GM12891 (cell line): ENCODE measurements at places on chromosomes 16 and 17.
A peak's percentile ranks its signal among the peaks of the same experiment; 100 is the strongest.

DNA sequence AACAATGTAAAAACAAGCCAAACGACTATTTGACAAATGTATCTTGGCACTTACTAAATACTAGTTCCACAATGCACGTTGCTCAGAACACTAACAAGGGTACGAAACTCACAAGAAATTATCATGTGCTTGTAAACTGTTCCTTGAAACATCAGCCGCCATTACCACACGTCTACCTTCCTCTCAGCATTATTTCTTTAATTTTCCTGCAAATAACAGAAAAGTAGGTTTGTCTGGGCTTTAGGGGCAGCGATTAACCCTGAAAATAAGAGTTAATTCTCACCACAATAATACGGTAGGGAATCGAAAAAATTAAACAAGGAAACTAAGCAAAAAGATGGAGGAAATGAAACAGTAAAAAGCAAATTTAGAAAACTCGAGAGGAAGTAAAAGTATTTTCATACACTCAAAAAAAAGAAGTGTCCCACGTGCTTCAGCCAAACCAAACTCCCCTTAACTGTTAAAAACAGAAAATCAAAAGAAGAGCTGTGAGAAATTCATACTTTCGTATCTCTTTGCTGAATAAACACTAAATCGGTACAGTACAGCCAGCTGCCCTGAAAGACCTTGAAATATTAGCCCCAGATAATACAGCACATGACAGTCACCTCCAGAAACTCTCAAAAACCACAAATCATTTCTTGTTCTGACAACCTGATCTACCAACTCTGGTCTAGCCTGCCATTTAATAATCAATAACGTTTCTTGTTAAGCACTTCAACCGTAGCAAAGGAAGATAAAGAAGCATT lies 1.2 kb downstream of the ARHGAP17 start:
- DNase-seq, result no peak

DNA sequence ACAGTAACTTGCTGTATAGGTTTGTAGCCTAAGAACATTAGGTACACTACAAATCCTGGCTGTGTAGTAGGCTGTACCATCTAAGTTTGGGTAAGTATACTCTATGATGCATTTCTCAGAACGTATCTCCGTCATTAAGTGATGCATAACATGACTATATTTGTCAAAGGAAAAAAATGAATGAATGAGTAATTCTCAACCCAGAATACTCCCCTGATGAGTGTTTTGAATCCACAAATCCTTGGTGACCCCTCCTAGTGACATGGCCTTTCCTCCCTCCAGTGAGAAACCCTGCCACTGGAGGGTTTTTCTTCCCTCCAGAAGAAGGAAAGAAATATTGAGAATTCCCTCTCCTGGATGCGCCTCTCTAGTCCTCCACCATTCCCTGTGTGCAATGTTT lies 24.0 kb upstream of the SALL1 start:
- no peak for DNase-seq

- DNase-seq, result peak; percentile 48
Observed at GRCh38 chr16:23148513-23149266, 562 bp downstream of the USP31 start.

DNA sequence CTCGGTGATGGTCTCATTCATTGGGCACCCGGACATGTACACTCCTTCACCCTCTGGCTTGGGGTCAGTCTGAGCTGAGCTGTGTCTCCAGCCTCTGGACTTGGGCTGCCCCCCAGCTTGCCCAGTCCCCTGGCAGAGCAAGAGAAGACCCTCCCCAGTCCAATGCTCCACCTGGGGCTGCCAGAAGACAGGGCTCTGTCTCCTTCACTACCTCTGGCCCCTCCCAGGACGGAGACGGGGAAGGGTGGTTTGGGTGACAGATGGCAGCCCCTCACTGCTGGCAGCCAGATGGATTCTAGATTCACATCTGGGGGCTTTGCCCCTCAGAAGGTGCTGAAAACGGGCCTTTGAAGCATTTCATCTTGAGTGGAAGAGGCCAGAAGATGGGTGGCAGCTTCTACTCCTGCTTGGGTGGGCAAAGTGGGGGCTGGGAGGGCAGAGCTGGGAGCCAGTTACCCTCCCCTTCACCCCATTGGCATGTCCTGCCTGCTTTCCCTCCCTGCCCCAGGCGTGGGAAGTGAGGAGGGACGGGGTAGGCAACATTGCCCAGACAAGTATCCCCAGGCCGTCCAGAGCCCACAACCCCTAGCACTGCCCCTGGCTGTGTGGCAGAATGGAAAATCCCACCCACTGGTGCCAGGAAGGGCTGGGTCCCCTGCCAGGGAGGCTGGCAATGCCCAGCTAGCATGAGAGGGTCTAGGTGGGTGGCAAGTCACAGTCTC lies 13.9 kb downstream of the NGFR start:
- no peak for DNase-seq

- no peak for DNase-seq
Observed at GRCh38 chr17:65527381-65527780, 34.1 kb downstream of the AXIN2 start.

GRCh38 chr16:56510544-56510943 lies 9.3 kb downstream of the BBS2 start:
- DNase-seq, result no peak

- DNase-seq, result no peak
Observed at GRCh38 chr16:52498328-52499059, 48.4 kb downstream of the TOX3 start.

- no peak for DNase-seq
Observed at GRCh38 chr17:31907342-31907962, 5.9 kb upstream of the UTP6 start.

DNA sequence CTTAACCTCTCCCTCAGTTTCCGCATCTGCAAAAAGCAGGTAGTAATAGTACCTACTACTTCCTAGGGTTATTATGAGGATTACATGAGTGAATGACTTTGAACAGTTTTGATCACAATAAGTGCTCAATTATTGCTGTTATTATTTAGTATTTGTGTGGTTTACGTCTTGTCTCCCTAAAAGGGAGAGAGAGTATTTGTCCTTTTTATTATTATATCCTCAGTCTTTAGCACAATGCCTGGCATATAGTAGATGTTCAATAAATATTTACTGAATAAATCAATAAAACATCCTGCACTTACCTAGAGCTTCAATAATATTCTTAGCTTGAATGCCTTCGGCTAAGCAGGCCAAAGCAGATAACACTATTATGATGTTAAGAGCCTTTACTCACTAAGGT lies 160.0 kb downstream of the TANC2 start:
- no peak for DNase-seq

DNA sequence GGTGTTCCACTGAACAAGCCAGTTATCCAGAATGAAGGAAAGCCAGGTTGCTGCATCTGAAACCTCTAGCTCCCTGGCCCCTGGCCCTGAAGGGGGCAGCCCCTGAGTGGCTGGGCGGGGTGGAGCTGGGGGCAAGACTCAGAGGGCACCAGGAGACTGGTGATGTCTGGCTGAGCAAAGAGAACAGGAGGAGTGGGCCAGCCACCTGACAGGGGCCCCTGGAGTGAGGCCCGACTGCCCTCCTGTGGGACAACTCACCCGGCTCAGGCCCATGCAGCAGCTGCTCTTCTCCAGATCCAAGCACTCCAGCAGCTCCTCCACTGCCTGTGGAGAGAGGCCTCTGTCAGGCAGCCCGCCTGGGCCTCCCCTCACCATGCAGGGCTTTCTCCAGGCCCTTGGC lies 60.4 kb downstream of the PIPOX start:
- DNase-seq, result no peak

- no peak for DNase-seq
Observed at GRCh38 chr17:69448431-69449102, 34.1 kb downstream of the MAP2K6 start.

- no peak for DNase-seq
Observed at GRCh38 chr17:79916506-79916905, 77.3 kb upstream of the CBX4 start.

GRCh38 chr16:79972053-79972704 lies 371.6 kb upstream of the MAF start:
- no peak for DNase-seq

GRCh38 chr16:71647391-71647790 lies 21.4 kb downstream of the MARVELD3 start:
- DNase-seq, result no peak

DNA sequence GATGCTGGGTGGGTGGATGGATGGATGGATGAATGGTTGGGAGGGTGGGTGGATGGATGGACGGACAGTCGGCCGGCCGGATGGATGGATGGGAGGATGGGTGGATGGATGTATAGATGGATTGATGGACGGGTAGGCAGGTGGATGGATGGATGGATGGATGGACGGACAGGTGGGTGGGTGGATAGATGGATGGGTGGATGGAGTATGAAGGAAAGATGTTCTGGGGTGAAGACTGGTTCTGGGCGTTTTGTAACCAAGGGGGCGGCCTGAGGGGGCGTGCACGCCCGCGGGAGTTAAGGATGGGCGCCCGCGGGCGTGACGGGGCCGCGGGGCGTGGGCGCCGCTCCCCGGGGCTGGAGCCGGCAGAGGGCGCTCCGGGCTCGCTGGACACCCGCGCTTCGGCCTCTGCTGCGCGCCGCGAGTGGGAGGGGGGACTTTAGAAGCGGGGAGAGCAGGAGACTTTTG lies at the start of gene NECAB2:
TSS of gene NECAB2 (plus strand) at position 407 of the 468 bp plus-strand sequence. CDS start 405 bp downstream, outside the sequence.
- peak; percentile 82 for DNase-seq

- DNase-seq, result no peak
Observed at GRCh38 chr17:31072186-31072585, 22.6 kb upstream of the NF1 start.

DNA sequence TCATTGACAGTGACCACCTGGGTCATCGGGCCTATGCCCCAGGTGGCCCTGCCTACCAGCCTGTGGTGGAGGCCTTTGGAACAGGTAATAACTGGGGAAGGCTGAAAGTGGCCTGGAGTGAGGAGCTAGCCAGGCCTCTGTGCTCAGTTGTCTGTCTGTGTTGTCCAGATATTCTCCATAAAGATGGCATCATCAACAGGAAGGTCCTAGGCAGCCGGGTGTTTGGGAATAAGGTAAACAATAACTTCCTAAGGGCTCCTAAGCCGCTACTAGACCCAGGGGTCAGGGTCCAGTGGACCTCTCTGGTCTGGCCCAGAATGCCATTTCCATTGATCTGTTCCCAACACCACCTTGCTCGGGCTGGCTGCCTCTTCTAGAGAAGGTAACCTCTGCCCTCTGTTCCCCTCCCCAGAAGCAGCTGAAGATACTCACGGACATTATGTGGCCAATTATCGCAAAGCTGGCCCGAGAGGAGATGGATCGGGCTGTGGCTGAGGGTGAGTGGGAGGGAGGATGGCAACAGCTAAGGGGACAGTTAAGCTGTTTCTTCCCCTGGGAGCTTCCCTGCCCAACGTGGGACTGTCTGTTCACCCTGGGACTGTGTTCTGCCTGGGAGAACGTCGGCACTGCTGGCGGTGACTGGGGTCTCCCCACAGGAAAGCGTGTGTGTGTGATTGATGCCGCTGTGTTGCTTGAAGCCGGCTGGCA lies 1.9 kb upstream of the MLX start:
- no peak for DNase-seq

- no peak for DNase-seq
Observed at GRCh38 chr17:29557739-29558116, 9.1 kb downstream of the ABHD15 start.

DNA sequence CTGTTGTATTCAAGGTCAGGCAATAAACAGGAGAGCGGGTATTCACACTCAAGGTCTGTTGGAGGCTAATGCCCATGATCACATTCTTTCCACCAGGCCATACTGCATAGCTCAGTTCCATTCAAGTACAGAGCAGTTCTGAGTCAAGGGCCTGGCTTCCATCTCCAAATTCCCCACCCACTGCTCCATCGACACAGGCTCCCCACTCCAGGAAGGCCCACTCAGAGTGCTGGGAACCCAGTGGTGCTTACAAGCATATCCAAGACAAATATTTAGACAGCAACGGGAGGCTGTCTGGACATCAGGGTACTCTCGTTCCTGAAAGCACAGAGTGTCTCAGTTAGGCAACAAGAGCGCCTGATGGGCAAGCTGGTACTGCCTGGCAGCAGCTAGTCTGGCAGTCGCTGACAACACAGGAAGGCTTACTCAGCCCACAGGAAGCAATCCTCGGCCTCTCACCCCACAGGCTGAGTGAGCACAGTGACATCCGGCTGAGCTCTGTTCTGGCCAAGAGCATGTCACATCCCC lies 40.9 kb downstream of the RFFL start:
- peak; percentile 54 for DNase-seq

DNA sequence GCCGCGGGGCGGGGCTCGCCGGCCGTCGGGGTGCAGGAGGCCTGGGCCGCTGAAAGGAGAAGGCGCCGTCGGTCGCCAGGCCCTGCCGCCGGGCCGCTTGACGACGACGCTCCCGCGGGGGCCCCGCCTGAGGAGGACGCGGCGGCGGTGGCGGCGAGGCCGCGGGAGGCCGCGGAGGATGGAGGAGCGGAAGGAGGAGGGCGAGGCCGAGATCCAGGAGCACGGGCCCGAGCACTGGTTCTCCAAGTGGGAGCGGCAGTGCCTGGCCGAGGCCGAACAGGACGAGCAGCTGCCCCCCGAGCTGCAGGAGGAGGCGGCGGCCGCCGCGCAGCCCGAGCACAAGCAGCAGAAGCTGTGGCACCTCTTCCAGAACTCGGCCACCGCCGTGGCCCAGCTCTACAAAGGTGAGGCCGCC lies 430 bp downstream of the HAPSTR1 start:
- DNase-seq, result peak; percentile 24

DNA sequence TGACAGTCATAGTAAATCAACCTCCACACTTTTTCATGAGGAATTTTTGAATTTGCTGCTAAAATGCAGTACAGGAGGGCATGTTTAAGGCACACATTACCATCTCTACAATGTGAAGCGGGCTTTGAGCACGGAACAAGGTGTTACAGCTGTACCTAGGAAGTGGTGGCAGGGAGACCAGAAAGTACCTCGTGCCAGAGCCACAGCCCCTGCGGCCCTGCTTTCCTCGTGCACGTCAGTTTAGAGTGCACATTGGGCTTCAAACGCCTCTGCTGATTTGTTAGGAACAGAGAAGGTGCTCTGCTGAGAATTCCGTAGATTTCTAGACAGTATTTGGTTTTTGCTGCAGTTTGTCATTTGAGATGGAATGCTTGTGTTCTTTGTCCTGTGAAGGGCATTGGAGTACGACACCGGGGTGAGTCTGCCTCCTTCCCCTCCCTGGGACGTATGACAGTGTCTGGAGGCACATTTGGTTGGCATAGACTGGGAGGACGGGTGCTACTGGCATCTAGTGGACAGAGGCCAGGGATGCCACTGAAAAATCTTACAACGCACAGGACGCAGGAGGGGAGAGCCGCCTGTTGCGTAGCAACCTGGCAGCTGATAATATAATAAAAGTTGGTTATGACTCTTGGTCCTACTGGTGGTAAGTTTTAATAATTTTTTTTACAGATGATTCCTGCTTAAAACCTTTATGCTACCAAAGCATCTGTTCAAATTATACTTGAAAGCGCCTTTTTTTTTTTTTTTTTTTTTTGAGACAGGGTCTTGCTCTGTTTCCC lies 9.1 kb downstream of the FOXK2 start:
- DNase-seq, result no peak
